ENCODE measurements at places on chromosomes 7 and 10.

DNA sequence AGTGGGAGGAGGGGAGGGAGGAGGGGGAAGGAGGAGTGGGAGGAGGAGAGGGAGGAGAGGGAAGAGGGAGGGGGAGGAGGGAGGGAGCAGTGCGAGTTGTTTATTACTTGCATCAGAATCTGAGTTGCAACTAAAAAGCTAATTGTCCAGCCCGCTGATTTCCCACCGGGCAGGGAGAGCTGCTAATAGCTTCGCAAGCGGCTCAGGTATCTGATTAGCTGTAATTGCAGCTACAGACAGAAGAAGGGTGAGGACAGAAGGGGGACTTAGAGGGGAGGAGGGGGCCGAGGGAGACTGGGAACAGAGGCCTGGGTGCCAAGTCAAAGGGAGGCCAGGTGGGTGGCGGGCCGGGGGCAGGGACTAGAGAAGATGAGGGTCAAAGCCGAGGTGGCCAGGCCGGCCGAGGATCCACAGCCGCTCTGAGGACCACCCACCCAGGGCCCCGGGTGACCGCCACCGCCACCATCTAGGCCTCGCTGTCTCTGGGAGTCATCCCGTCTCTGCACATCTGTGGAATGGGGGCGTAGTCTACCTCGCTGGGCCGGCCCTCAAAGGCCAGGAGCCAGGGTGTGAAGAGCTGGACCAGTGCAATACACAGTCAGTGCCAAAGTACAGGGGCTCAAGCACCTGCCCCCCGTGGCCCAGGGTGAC is 54.2 kb downstream of the MICALL2 start:
- H3K4me3 ChIP-seq, result no peak overlapping the region
- H3K36me3 ChIP-seq, result no peaks in the 10 kb centered on the region
- H3K27ac ChIP-seq, result no peak overlapping the region
- peaks cover 35% of the 10 kb centered on the region for H3K27me3 ChIP-seq

- DNase-seq, result no peak
- H3K4me1 ChIP-seq, result no peaks in the 10 kb centered on the region
- no peaks in the 10 kb centered on the region for H3K36me3 ChIP-seq
- no peaks in the 10 kb centered on the region for H3K27me3 ChIP-seq
- no peak overlapping the region for H3K4me3 ChIP-seq
Measured at GRCh38 chr7:69768986-69769595, 170.8 kb downstream of the AUTS2 start.

DNA sequence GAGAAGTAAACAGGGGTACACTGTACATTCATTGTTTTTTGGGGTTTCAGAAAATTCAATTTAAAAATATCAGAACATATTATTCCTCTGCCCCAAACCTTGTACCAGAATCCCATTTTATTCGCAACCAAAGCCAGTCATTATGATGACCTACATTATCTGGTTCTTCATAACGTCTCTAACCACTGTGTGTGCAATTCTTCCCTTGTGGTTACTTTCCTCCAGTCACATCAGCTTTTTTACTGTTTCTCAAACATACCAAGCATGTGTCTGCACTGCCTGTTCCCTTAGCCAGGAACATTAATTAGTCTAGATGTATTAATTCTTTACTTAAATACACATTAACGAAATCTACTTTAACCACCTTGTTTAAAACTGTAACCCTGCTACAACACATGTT is 64.8 kb downstream of the THSD7A start:
- DNase-seq, result no peak
- H3K27me3 ChIP-seq, result no peaks in the 10 kb centered on the region
- H3K4me1 ChIP-seq, result no peaks in the 10 kb centered on the region
- no peaks in the 10 kb centered on the region for H3K36me3 ChIP-seq
- no peak overlapping the region for H3K27ac ChIP-seq
- H3K4me3 ChIP-seq, result no peak overlapping the region

DNA sequence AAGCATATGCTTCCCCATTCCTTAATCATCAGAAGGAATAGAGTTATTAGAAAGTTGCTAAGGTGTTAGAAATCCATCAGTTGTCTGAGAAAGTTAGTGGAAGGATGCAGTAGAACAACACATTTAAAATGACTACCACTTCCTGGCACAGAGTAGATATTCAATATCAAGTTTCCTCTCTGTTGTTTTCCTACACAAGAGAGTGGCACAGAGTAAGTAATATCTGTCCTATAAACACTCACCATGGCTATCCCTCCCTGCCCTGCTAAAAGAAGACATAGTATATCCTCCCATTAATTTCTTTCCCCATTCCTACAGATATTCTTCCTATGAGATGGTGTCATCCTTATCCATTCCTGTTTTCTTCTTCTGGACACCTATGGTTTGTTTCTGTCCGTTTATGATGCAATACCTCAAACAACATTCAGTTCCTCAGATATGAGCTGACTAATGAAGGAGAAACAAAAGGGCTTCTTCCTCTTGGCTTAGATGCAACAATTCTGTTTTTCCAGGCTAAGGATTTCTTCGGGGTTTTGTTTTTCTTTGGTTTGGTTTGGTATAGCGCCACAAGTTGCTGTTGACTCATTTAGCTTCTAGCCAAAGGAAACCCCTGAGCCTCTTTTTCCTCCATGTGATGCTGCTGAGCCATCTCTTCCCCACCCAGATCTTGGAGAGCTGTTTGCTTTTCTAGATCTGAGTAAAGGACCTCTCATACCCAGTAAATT is 32.9 kb upstream of the BPGM start:
- H3K27me3 ChIP-seq, result no peaks in the 10 kb centered on the region
- H3K4me1 ChIP-seq, result peaks cover 23% of the 10 kb centered on the region
- DNase-seq, result peak; percentile 61
- H3K36me3 ChIP-seq, result no peaks in the 10 kb centered on the region
- H3K4me3 ChIP-seq, result no peak overlapping the region

GRCh38 chr10:966466-967235 is 21.6 kb upstream of the GTPBP4 start:
- peaks cover 14% of the 10 kb centered on the region for H3K4me1 ChIP-seq
- H3K27ac ChIP-seq, result no peak overlapping the region
- no peak overlapping the region for H3K4me3 ChIP-seq
- H3K27me3 ChIP-seq, result no peaks in the 10 kb centered on the region
- H3K36me3 ChIP-seq, result no peaks in the 10 kb centered on the region

GRCh38 chr7:2231992-2232765 is 566 bp downstream of the MAD1L1 start:
- no peaks in the 10 kb centered on the region for H3K27me3 ChIP-seq
- H3K4me1 ChIP-seq, result peaks cover 21% of the 10 kb centered on the region
- H3K27ac ChIP-seq, result no peak overlapping the region
- DNase-seq, result no peak
- peak overlapping the region; percentile 59 for H3K4me3 ChIP-seq
- H3K36me3 ChIP-seq, result peaks cover 38% of the 10 kb centered on the region

DNA sequence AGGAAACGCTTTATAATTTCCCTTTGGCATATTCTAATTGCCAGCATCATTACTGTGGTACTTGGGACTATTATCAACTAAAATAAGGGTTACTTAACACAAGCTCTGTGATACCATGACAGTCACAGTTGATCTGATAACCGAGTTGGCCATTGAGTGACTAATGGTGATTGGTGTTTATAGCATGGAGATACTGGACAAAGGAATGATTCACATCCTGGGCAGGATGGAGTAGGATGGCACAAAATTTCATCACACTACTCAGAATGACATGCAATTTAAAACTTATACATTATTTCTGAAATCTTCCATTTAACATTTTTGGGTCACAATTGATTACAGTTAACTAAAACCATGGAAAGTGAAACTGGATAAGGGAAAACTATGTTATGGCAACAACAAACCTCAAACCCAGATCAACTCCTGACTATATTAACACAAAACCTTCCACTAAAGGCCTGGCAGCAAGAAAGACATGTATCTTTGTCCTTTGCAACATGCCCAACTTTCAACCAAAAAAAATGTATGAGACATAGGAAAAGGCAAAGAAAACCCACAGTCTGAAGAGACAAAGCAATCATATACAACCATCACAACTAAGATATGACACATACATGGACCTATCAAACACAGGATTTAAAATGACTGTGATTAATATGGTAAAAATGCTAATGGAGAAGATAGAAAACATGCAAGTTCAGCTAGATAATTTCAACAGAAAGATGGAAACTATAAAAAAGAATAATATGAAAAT is 208.5 kb upstream of the NRP1 start:
- H3K27me3 ChIP-seq, result peaks cover 7% of the 10 kb centered on the region
- H3K4me1 ChIP-seq, result no peaks in the 10 kb centered on the region
- no peaks in the 10 kb centered on the region for H3K36me3 ChIP-seq
- no peak overlapping the region for H3K4me3 ChIP-seq
- no peak for DNase-seq

GRCh38 chr7:24143547-24143946 is 140.4 kb upstream of the NPY start:
- no peak for DNase-seq
- H3K27ac ChIP-seq, result no peak overlapping the region
- no peaks in the 10 kb centered on the region for H3K36me3 ChIP-seq
- H3K4me1 ChIP-seq, result no peaks in the 10 kb centered on the region
- no peak overlapping the region for H3K4me3 ChIP-seq

GRCh38 chr10:96678725-96679124 is 41.6 kb downstream of the PIK3AP1 start:
- H3K27ac ChIP-seq, result no peak overlapping the region
- H3K4me3 ChIP-seq, result no peak overlapping the region
- no peak for DNase-seq
- no peaks in the 10 kb centered on the region for H3K27me3 ChIP-seq

GRCh38 chr7:102427019-102427405 is 6.4 kb upstream of the ORAI2 start:
- no peaks in the 10 kb centered on the region for H3K27me3 ChIP-seq
- H3K4me3 ChIP-seq, result peak overlapping the region; percentile 56
- no peaks in the 10 kb centered on the region for H3K36me3 ChIP-seq
- peak overlapping the region; percentile 100 for H3K27ac ChIP-seq
- H3K4me1 ChIP-seq, result peaks cover 83% of the 10 kb centered on the region
- DNase-seq, result peak; percentile 72

- no peaks in the 10 kb centered on the region for H3K27me3 ChIP-seq
- peaks cover 53% of the 10 kb centered on the region for H3K4me1 ChIP-seq
- H3K4me3 ChIP-seq, result no peak overlapping the region
- no peak for DNase-seq
- no peak overlapping the region for H3K27ac ChIP-seq
- no peaks in the 10 kb centered on the region for H3K36me3 ChIP-seq
Measured at GRCh38 chr7:127950233-127950935, 80.9 kb downstream of the LRRC4 start.

GRCh38 chr10:101227429-101228152 is 1.7 kb downstream of the LBX1 start:
- H3K27ac ChIP-seq, result no peak overlapping the region
- no peak overlapping the region for H3K4me3 ChIP-seq
- no peak for DNase-seq
- H3K36me3 ChIP-seq, result no peaks in the 10 kb centered on the region

GRCh38 chr7:83486536-83486935 is 162.4 kb downstream of the SEMA3E start:
- no peak overlapping the region for H3K4me3 ChIP-seq
- H3K36me3 ChIP-seq, result no peaks in the 10 kb centered on the region

GRCh38 chr7:40151504-40151903 is 16.7 kb downstream of the SUGCT start:
- H3K36me3 ChIP-seq, result no peaks in the 10 kb centered on the region
- no peaks in the 10 kb centered on the region for H3K27me3 ChIP-seq
- H3K4me3 ChIP-seq, result no peak overlapping the region

GRCh38 chr10:117137031-117137910 is 799 bp downstream of the VAX1 start:
- no peak overlapping the region for H3K4me3 ChIP-seq
- peaks cover 37% of the 10 kb centered on the region for H3K4me1 ChIP-seq

- no peak overlapping the region for H3K4me3 ChIP-seq
- H3K27ac ChIP-seq, result no peak overlapping the region
- no peaks in the 10 kb centered on the region for H3K4me1 ChIP-seq
- no peaks in the 10 kb centered on the region for H3K27me3 ChIP-seq
- no peaks in the 10 kb centered on the region for H3K36me3 ChIP-seq
Measured at GRCh38 chr10:112783351-112784021, 166.6 kb upstream of the TCF7L2 start.

DNA sequence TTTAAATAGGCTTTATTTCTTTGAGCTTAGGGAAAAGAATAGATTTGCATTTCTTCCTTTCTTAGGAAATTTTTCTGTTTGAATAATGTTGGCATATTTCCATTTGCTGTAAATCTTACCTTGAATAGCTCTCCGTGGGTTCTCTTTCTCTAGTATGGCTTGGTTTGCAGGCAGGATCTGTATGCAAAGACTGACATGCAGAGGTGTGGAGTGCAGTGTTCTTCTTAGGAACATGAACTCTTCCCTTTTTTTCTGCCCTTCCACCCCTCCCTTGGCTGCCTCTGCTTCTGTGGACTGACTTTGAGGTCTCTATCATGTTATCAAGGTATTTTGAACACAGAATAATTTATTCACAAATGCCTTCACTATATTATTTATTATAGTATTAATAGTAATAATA is 222.8 kb downstream of the LHFPL3 start:
- H3K36me3 ChIP-seq, result no peaks in the 10 kb centered on the region
- H3K27me3 ChIP-seq, result no peaks in the 10 kb centered on the region
- no peak overlapping the region for H3K27ac ChIP-seq
- DNase-seq, result no peak
- H3K4me1 ChIP-seq, result no peaks in the 10 kb centered on the region
- no peak overlapping the region for H3K4me3 ChIP-seq

DNA sequence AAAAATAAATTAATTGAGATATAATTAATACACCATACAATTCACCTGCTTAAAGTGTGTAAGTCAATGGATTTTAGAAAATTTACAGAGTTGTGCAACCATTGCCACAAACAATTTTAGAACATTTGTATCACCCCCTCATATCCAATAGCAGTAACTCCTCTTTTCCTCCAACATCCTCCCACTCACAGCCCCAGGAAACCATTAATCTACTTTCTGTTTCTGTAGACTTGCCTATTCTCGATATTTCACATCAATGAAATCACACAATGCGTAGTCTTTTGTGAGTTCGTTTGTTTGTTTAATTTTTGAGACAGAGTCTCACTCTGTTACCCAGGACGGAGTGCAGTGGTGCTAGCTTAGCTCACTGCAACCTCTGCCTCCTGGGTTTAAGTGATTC is 13.7 kb upstream of the HERC4 start:
- no peaks in the 10 kb centered on the region for H3K27me3 ChIP-seq
- no peak overlapping the region for H3K4me3 ChIP-seq
- no peaks in the 10 kb centered on the region for H3K4me1 ChIP-seq
- no peak for DNase-seq
- H3K27ac ChIP-seq, result no peak overlapping the region

GRCh38 chr10:29151005-29151404 is 137.9 kb upstream of the LYZL1 start:
- no peak overlapping the region for H3K27ac ChIP-seq
- H3K4me3 ChIP-seq, result no peak overlapping the region
- DNase-seq, result no peak
- H3K36me3 ChIP-seq, result no peaks in the 10 kb centered on the region
- no peaks in the 10 kb centered on the region for H3K27me3 ChIP-seq

DNA sequence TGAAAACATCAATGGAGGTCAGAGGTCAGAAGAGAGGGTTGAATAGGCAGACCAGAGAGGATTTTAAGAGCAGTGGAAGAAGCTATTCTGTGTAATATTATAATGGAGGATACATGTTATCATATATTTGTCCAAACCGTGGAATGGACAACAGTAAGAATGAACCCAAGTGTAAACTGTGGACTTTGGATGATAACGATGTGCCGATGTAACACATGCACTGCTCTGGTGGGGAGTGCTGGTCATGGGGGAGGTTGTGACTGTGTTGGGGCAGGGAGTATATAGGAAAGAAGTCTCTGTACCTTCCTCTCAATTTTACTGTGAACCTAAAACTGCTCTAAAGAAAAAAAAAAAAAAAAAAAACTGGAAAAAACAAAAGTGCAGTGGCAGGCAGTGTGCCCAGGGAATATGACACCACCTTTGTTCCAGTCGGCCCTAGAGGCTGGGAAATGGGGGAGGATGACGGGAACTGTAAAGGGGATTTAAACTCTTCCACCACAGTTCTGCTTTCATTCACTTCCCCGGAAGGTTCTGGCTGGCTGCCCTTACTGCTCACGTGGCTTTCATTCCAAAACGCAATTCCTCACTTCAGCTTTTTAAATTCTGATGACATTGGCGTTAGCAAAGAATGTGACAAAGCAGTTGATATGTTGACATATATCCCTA is 113.7 kb upstream of the ANKRD1 start:
- H3K36me3 ChIP-seq, result no peaks in the 10 kb centered on the region
- H3K27me3 ChIP-seq, result no peaks in the 10 kb centered on the region
- peaks cover 7% of the 10 kb centered on the region for H3K4me1 ChIP-seq

All from CD14-positive monocyte (primary cell).